Activated T-helper 1 cell treated with anti-CD3 and anti-CD28 coated beads, Interleukin-12 subunit alpha, Interleukin-12 subunit beta, Interleukin-2, Interleukin-4 antibody, amounts not matched to agents 30 ng/mL and 10 ng/mL and 1 ng/mL, durations not matched to agents 14 hours and 24 hours and 36 hours (primary cell): ENCODE measurements at places on chromosomes 2 and 18. TPM values are rescaled to one million over a fixed set of nuclear protein-coding genes. Genes with fewer than 3 reads are reported as not detected.
A peak's percentile ranks its signal among the peaks of the same experiment; 100 is the strongest.

The CEBPZ gene
- 75.4 and 79.2 TPM in 2 replicates for total RNA-seq

The DCDC2C gene
- not detected in 2 replicates for total RNA-seq

The G6PC2 gene
- not detected in 2 replicates for total RNA-seq

The MEIS1 gene
- not detected in 2 replicates for total RNA-seq

The FAM124B gene
- 0.23 and 0.34 TPM in 2 replicates for total RNA-seq

The ITGAV gene
- 8.4 and 8.7 TPM in 2 replicates for total RNA-seq

The LBH gene
- 306 and 313 TPM in 2 replicates for total RNA-seq

The MATN3 gene
- total RNA-seq: not detected in 2 replicates

DNA sequence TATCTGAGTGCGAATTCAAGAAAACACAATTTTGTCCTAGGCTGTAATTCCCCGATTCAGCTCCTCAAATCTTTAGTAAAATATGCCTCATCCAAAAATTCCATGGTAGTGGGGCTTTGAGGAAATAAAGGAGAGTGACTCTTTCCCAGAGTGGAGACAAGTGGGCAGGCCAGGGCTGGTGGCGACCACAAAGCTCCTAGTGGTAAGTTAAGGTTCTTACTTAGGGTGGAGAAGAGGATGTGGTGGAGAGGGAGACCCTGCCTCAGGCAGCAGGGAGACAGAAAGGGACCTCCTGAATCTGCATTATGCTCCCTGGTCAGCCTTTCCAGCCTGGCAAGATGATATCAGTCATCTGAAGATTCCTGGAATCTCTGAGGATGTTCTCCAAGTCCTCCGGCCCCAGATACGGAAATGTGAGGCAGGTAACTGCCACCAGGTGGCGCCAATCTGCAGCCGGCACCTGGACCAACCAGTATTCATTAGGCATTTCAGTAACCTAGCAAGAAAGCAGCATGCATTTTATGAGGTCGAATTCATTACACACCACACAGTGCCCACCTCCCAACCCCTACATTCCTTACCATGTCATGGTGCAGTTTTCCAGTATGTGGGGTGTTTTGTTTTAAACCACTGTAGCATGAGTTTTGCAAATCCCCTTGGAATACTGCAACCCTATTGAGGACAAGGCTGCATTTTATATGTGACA, 106.4 kb downstream of the POLE4 start:
- peak; percentile 8 for DNase-seq

DNA sequence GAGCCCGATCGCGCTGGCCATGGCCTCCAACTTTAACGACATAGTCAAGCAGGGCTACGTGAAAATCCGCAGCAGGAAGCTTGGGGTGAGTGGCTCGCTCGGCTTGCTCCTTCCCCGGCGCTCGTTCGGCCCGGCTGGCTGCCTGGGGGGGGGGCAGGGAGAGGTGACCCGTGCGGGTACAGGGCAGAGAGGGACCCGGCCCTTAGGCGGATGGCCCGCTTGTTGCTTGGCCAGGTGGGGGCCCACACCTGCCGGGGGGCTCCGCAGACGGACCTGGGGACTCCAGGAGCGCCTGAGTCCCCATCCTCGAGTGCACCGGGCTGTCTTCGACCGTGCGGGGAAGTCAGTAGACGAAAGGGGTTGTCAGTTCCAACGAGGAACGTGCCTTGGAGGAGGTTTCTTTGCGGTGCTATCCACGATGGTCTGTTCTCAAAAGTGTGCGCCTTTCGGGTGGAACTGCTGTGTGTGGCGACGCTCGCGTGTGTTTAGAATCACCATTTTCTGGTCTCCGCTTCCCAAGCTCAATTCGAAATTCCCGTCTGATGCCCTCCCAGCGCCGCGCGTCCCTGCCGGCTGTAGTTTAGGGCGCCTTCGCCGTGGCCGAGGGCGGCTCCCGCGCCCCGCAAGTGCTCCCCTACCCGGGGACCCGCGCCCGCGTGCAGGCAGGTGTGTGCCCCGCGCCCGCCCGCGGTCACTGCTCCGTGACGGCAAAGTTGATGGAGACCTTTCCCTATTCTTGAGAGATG, 711 bp downstream of the DOK6 start:
- DNase-seq: no peak

DNA sequence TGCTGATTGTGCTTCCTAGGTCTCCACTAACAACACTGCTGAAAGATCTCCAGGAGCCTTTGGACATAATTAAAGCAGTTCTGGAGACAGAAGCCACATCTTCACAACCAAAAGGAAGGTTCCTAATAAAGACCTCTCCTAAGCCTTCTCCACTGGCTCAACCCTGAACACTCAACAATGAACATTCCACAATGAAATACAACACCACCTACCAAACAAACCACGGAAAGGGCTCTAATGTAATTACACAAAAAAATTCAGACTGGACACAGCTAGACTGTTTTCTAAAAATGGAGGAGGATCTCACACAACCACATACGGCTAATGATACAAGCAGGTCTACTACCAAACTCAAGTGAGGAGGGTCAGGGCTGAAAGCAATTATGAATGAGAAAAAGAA, 43.6 kb downstream of the NOL10 start:
- DNase-seq: no peak

- DNase-seq: no peak
These were observed 52.3 kb downstream of the PARD6G start for GRCh38 chr18:80194874-80195570.

DNA sequence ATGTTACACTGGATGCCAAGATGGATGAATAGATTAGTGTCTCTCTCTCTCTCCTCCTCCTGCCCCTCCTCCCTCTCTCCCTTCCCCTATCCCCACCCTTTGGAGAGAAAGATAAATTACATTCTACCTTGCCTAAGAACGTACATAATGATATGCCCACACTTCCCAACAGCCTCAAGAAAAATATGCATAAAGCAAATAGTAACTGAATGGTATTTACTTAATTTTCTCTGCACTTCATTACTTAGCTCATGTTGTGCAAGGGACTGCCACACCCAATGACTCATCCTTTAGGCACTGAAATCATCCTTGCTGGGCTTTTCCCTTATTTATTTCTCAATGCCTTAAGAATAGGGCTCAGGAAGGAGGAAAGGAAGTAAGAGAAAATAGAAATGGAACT, 137.3 kb upstream of the PID1 start:
- DNase-seq: no peak

DNA sequence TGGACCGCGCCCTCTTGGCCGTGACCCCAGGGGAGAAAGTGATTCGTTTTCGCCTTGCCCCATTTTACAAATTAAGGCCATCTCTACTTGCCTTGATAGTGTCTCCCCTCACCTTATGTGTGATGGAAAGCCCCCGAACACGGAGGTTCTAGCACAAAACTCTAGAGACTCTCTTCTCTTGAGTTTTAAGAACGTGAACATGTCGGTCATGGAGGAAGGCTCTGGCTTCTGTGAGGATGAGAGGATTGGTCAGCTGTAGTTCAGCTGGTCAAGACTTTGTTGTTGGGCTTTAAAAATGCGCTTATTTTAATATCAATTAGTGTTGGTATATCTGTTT, 828 bp downstream of the DYNC1I2 start:
- no peak for DNase-seq

GRCh38 chr2:198383392-198383791, 579.0 kb downstream of the PLCL1 start:
- no peak for DNase-seq

DNA sequence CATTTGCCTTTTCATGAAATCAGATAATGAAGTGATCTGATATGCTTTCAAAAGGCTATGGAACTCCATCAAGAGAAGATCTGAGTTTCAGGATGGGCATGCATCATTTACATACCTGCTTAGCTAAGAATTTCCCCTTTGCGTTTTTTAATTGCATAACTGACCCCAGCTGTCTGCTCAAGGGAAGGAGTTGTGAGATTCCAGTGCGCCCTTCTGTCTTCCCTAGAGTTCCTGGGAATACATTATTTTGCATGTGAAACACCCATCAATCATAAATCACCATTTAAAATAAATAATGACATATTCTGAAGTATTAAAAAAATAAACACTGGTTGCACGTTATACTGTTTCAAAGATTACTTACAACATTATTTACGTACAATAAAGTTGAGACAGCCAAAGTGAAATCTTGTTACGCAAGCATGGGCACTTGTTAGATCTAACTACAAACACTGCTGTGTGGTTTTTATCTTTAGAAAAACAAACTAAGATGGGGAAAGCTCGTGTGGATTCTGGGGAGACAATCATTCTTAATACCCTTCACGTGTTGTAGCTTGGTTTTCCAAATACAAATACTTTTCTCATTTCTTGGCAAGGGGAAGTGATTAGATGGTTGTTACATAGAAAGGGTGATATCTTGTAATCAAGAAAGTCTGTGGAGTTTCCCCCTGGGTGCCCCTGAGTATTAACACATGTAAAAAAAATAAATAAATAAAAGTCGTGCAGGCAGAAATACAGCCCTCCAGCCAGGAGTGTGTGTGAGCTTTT, 125.7 kb upstream of the LMAN1 start:
- DNase-seq: no peak

DNA sequence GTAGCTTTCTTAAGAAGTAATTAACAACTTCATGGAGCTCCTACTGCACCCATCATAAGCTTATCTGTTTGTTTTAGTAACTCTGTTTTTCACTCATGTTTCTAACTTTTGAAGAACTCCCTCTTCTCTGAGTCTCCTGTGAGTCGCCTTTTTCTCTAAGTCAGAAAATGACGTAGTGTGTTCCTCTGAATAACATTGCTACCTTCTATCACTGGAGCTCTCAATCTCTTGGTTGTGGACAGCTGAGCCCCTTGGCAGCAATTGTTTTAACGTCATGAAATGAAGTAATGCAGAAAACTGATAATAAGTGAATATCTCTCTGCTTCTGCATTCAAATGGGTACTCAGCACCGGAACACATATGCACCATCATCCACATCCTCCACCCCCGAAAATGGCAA, 433.3 kb upstream of the SALL3 start:
- no peak for DNase-seq

DNA sequence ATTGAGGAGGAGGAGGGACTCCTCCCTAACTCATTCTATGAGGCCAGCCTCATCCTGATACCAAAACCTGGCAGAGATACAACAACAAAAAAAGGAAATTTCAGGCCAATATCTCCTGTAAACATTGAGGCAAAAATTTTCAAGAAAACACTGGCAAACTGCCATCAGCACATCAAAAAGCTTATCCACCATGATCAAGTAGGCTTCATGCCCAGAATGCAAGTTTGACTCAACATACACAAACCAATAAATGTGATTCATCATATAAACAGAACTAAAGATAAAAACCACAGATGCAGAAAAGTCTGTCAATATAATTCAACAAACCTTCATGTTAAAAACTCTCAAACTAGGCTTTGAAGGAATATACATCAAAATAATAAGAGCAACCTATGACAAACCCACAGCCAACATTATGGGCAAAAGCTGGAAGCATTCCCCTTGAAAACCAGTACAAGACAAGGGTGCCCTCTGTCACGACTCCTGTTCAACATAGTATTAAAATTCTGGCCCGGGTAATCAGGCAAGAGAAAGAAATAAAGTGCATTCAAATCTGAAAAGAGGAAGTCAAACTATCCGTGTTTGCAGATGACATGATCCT, 1014.3 kb downstream of the CBLN2 start:
- no peak for DNase-seq

DNA sequence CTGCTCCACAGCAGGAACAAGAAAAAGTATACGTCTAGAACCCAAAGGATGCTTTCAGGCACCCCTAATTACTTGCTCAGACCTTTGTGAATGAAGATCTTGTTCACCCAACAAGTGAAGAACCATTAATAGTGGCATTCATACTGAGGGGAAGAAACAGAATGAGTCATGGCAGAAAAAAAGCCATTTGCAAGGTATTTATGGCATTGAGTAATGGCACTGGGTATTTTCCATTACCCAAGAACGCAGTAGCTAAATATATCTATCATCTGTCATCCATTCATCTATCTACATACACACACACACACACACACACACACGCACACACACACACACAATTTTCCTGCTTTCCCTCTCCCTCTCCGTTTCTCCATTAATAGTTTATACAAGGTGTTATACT, 56.4 kb upstream of the XIRP2 start:
- DNase-seq: no peak

GRCh38 chr18:47204908-47205522, 28.9 kb upstream of the IER3IP1 start:
- peak; percentile 5 for DNase-seq

DNA sequence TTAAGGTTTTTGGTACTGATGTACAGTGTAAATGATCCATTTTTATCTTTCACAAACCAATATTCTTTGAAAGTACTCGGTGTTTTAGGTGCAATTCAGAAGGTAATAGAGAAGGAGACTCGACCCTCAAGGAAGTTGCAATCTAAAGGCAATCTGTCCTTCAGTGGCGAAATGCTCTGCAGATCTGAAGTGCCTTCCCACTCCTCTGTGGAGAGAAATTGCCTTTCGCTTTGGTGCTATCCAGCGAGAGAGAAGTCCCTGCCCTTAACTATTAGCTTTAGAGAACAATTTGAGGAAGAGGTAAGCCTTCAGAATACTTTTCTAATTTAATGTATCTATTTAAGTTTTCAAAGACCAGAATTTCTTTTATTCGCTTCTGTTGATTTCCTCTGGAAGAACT, 371.8 kb upstream of the FANCL start:
- DNase-seq: no peak

DNA sequence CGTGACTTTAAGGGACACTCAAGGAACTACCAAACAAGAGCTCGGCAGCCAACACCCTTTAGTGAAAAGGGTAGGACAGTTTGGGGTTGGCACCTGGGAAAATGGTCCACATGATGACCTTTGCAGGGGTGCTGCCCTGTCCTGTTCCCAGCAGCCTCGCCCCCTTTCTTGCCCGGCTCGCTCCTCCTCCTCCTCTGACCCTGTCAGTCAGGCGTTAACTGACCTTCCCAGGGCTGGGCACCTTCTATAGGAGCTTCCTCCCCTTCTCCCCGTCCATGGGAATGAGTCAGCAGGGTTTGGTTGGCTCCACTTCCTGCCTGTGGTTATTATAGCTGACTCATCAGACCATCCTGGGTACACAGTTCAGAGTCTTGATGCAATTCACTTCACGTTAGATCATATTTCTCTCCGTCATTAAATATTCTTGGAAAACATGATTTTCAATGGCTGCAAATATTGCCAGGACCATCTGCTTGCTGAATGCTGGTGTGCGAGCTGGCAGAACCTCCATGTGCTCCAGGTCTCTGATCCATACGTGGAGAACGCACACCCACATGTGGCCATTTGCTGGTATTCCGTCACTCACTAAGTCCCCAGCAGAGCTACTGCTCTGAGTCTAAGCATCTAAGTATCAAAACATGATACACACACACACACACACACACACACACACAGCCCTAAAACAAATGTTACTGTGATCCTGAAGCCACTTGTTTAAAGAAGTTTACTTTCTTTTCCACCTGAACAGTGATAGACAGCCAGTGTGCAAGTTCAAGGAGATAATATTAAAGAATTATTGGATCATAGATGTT, 185.0 kb downstream of the ANAPC1 start:
- DNase-seq: peak; percentile 71

DNA sequence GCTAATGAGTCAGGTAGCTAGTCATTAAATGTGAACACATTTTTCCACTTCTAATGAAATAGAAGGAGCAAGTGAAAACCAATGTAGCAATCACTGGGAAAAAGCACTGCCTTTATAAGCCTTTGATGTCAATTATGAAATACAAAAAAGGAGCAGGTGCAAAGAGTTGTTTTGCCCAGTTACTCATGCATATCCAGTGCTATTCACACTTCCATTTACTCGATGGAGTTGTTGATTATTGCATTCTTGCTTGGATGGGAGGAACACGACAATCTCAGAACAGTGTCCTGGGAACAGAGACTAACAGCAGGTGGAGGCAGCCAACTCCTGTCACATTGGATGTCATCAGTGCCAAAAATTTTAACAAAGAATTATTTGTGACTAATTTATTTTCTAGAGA, 372.5 kb downstream of the CBLN2 start:
- no peak for DNase-seq

GRCh38 chr2:11901351-11902069, 155.1 kb downstream of the LPIN1 start:
- no peak for DNase-seq
